ENCODE measurements at places on chromosomes 1 and 21.
A peak's percentile ranks its signal among the peaks of the same experiment; 100 is the strongest.

DNA sequence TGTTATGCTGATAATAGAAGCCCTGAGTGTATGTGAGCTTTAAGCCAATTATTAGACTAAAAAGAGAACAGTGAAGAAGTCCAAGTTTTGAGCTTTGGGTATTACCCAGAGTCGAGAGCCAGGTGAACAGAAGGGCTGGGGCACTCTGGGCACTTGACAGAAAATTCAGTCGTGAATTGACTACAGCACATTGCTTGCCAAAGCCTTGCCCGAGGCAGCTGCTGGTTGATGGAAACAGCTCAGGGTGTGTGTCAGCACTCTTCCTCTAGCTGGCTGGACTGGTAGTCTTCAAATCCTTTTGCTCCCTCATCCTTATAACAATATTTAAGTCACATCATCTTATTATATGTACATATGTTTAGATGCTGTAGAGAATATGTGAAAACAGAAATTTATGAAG lies 21.3 kb downstream of the PDE4B start:
- DNase-seq: no peak

- no peak for DNase-seq
These were observed 11.0 kb upstream of the NPPB start for GRCh38 chr1:11869650-11870207.

DNA sequence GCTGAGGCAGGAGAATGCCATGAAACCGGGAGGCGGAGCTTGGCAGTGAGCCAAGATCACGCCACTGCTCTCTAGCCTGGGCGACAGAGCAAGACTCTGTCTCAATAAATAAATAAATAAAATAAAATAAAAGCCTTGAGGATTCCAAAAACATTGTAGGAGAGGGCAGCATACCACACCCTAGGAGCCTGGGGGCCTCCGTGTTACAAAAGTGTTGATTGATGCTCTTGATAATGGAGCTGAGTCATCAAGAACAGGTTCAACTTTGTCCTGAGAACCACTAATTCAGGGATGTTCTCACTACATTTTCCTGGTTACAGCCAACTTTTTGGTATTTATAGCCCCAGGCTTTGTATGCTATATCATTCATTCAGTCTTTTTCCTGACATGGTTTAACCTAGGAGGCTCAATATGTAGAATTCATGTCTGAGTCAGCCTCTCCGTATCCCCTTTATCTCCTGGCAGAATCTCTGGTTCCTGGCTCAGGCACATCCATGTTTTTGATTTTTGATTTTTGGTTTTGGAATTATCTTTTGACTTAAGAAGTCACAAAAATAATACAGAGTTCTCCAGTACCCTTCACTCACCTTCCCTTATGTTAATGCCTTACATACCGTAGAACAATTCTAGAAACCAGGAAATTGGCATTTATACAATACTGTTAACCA lies 69.4 kb downstream of the LRRC8D start:
- no peak for DNase-seq

DNA sequence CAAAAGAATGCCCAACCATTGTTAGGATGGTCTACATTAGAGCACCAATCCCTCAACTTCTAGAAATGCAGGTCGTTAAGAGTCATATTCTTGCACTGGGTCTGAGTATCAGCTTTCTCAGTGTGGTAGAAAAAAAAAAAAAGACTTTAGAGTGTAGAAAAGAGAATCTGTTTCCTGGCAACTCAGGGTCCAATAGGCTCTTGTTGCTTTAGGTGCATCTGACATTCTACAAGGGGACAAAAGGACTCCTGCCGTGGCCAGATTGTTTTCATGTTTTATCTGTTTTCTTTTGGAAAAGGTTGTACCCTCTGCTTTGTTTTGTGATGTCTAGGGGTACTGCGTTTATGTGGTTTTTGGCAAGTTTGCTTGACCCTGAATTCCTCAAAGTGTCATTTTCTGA lies 105.4 kb upstream of the KCNK2 start:
- no peak for DNase-seq

GRCh38 chr1:192153276-192153675 lies 5.0 kb upstream of the RGS18 start:
- DNase-seq: no peak

GRCh38 chr1:39899611-39900538 lies 1.8 kb downstream of the MYCL start:
- DNase-seq: no peak

DNA sequence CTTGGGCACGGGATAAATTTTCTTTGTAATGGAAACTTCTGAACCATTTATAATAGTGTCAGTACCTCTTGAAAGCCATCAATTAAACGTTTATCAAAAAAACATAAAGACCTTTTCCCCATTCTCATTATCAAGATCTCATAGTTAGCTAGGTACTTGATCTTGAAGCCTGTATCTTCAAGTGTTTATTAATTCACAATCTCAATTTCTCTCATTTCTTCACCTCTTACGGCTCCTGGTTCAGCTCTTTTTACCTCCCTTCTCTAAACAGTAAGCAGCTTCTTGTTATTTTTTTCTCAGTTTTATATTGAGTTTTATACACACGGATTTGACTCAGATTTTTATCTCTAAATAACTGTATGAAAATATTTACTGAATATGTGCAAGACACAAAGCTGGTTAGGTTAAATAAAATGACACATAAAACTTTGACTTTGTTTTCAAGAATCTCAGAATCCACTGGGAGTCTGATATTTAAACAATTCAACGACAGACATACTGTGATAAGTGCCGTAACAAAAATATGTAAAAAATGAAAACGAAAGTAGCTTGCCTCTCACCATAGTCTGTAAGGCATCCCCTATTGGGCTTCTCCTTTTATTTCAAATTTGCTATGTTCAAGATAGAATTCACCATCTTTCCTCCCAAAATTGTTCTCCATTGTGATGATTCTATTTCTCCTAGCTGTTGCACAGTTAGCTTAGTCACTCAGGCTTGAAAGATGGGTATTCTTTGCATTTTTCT lies 411.6 kb upstream of the ZRANB2 start:
- no peak for DNase-seq

DNA sequence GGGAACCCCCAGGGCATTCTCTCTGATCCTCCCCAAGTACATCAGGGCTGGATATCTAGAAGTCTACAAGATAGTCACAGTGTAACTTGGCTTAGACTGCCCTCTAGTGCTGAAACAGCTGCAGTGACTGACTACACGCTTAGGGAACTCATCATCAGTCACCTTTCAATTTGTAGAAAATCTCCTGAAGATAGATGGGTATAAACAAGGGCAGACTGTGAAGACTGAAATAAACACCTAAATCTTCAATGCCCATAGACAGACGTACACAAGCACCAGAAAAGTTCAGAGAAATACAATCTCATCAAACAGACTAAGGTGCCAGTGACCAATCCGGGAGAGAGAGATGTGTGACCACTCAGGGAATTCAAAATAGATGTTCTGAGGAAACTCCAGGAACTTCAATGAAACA lies 46.6 kb downstream of the PACC1 start:
- peak; percentile 59 for DNase-seq

DNA sequence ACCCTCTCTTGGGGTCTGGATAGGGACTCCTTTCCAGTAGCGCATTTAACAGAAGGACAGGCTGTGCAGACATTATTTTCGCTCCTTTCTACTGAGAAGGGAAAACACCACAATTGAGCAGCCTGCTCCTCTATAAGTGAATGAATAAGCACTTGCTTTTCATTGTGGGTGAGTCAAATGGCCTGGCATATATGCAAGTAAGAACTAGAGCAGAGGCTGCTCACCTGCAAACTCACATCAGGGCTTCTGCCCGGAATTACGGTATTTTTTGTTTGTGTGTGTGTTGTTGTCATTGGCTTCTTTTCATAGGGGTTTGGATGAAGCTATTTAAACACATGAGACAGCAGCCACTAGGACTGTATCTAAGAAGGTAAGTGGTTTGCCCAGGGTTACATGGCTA lies 200.1 kb upstream of the CAMK1G start:
- no peak for DNase-seq

GRCh38 chr21:44394733-44395132 lies 41.3 kb downstream of the TRPM2 start:
- no peak for DNase-seq

GRCh38 chr1:207088701-207089626 lies at the start of gene C4BPB:
TSS of gene C4BPB (plus strand) at chr1:207088860. CDS start at chr1:207089532, 672 bp downstream.
- DNase-seq: no peak

DNA sequence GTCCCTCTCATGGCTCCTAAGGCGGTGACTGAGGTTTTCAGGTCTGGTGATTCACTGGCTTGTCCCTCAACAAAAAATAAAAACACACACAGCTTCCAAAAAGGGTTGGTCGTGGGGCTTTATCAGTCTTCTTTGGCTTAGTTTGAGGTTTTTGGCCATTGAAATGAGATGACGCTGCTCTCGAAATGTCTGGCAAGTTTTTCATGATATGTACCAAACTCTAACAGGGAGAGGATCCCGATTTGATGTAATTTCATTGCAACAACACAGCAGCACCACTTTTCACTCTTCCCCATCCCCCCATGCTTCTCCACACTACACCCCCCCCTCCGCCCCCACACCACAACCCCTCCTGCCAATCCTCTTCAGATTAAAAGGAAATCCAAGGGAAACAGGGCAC lies 187.1 kb upstream of the NFIA start:
- DNase-seq: no peak

DNA sequence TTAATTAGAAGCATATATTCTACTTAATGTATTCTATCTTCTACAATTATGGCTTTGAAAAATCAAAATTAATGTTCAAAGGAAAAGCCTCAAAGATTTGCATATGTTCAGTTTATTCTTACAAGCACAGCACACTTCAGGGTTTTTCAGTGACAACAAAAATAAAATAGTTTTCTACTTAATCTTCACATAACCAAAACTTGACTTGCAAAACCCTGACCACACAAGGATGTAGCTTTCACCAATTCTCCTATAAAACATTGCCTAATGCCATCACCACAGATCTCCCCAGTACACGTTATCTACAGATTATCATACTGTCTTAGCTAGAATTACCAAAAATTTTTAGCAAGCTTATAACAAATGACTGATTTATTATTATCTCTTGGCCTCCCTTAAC lies 23.3 kb downstream of the LPAR3 start:
- no peak for DNase-seq

DNA sequence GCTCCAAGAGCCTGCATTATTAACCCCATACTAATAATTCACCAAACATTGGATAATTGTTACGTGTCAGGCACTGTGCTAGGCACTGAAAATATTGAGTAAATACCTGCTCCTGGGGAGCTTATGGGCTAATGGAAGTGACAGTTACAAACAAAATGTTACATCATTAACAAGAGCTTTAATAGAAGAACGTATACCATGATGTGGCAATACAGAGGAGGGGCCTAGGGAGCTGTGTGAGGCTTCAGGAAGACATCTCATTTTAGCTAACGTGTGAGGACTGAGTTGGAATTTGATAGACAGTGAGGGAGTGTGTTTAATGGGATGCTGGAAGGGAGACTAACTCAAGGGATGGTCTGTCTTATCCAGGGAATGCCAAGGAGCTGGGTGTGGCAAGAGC lies 16.5 kb upstream of the TSPAN2 start:
- DNase-seq: no peak

- no peak for DNase-seq
These were observed 47.1 kb upstream of the COG2 start for GRCh38 chr1:230595181-230595580.

DNA sequence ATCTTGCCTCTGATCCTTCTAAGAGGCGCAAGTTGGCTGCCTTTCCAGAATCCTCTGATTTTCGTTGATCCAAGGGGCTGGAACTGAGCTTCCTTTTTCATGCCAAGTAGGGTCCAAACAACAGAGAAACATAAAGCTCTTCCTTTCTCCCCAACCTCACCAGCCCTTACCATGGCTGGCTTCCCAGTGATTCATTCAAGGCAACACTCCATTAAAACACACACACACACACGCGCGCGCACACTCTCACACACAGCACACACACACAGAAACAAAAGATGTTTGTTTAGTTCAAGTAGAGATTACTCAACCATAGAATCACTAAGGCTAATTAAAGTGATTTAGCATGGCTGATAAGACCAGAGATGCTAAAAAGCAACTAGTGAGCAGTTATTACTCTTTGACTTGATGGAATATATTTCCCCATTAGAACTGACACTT lies 13.0 kb upstream of the GUCA2A start:
- DNase-seq: peak; percentile 16

GRCh38 chr21:34936371-34936789 lies 112.7 kb downstream of the RUNX1 start:
- DNase-seq: no peak

GRCh38 chr1:181160998-181161870 lies 72.7 kb downstream of the IER5 start:
- no peak for DNase-seq

DNA sequence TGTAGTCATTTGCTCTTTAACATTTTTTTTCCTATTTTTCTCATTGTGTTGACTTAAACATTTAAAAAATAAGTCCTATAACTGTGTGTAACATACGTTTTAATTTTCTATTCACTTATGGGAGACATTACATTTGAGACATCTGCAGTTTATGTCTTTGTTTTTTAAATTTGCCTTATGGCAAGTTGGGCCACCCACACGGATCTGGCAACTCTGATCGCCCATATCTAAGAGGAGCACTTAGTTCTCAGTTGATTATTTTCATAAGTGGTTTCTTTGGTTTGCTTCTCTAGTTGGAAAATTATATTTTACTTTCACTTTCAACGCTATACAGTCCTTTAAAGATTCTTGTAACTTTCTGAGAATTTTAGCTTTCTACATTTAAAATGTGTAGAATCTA lies 13.8 kb upstream of the ZNF124 start:
- DNase-seq: no peak

- peak; percentile 51 for DNase-seq
These were observed 9.8 kb upstream of the TSPAN2 start for GRCh38 chr1:115098979-115099692.

- no peak for DNase-seq
These were observed 198.9 kb upstream of the UBE2U start for GRCh38 chr1:64004451-64005025.

GRCh38 chr1:36989241-36989640 lies 45.1 kb downstream of the GRIK3 start:
- DNase-seq: no peak

GRCh38 chr1:30764939-30765555 lies 7.5 kb upstream of the LAPTM5 start:
- no peak for DNase-seq

DNA sequence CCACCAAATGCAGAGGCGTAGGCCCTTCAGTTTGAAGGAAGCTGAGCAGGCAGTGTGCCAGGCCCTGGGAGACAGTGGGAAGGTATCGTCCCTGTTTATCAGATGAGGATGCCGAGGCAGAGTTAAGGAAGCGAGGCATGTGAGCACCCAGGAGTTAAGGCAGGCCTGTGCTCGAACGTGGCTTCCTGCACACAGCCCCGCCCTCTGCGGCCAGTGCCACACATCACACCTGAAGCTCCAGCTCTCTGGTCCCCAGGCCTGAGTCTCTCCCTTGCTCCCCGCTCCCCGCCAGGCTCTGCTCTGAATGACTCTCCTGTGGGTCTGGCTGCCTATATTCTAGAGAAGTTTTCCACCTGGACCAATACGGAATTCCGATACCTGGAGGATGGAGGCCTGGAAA lies 32.1 kb downstream of the EPHX1 start:
- no peak for DNase-seq
